ENCODE measurements at places on chromosomes 6 and 20. TPM values are rescaled to one million over a fixed set of nuclear protein-coding genes. Genes with fewer than 3 reads are reported as not detected.

Gene C20orf141
- total RNA-seq, result not detected

Gene PPP1R3G
- 0.17 TPM for total RNA-seq

Gene WFDC12
- 0.73 TPM for total RNA-seq

Gene ATP6V1G2
- 1.6 TPM for total RNA-seq

DNA sequence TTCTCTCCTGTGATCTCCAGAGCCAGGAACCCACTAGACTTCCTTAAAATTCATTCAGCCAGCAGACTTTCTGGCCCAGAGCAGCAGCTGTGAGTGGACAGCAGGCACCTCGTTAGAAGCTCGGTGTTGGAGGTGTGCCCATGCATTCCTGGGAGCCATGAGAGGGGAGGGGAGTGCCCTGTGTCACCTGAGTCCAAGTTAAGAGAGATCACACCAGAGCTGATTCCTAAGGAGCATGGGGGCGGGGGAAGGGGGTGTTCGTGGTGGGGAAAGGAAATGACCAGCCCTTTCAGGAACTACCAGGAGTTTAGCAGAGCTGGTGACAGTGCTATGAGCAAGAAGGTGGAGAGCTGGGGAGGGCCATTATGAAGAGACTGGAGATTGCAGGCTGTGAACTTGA, 46.9 kb downstream of the GFRA4 start:
- peak; percentile 77 for DNase-seq
- H3K27me3 ChIP-seq, result no peaks in the 10 kb centered on the region
- H3K27ac ChIP-seq, result no peak overlapping the region
- no peaks in the 10 kb centered on the region for H3K4me1 ChIP-seq

- peak; percentile 47 for DNase-seq
- H3K27ac ChIP-seq, result peak overlapping the region; percentile 67
- no peak overlapping the region for H3K4me3 ChIP-seq
- no peaks in the 10 kb centered on the region for H3K27me3 ChIP-seq
These were observed 21.3 kb downstream of the PRKN start for GRCh38 chr6:162706232-162706631.

DNA sequence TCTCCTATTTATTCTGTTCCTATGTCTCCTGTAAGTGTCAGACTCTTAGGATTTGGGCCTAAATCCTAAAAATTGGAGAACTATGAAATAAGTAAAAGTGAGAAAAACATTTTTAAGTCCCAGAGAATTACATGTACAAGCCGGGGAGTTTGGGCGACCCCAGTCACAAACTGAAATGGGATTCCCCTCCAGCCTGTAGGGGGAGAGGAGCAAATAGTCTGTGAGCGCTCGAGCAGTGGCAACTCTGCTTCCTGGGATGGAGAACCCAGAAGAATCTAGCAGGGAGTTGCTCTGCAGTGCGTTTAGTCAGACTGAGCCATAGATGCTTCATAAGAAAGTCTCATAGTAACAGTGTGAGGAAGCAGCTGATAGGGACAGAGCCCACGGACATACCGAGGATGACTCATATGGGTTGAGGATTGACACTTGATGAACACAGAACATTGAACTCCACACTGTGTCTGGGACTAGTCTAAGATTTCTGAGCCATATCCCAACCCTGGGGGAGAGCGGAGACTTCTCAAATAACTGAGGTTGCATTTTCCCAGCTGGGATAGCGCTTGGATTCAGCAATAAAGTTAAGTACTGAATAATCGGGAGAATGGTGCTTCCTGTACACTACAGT, 437.2 kb downstream of the BCKDHB start:
- H3K36me3 ChIP-seq, result no peaks in the 10 kb centered on the region
- no peak for DNase-seq
- H3K27ac ChIP-seq, result no peak overlapping the region
- no peak overlapping the region for H3K4me3 ChIP-seq

GRCh38 chr6:28357036-28357435, 7.3 kb downstream of the ZKSCAN3 start:
- no peaks in the 10 kb centered on the region for H3K36me3 ChIP-seq
- H3K27me3 ChIP-seq, result no peaks in the 10 kb centered on the region
- H3K4me3 ChIP-seq, result no peak overlapping the region
- no peak for DNase-seq
- H3K4me1 ChIP-seq, result peaks cover 5% of the 10 kb centered on the region
- H3K27ac ChIP-seq, result no peak overlapping the region

DNA sequence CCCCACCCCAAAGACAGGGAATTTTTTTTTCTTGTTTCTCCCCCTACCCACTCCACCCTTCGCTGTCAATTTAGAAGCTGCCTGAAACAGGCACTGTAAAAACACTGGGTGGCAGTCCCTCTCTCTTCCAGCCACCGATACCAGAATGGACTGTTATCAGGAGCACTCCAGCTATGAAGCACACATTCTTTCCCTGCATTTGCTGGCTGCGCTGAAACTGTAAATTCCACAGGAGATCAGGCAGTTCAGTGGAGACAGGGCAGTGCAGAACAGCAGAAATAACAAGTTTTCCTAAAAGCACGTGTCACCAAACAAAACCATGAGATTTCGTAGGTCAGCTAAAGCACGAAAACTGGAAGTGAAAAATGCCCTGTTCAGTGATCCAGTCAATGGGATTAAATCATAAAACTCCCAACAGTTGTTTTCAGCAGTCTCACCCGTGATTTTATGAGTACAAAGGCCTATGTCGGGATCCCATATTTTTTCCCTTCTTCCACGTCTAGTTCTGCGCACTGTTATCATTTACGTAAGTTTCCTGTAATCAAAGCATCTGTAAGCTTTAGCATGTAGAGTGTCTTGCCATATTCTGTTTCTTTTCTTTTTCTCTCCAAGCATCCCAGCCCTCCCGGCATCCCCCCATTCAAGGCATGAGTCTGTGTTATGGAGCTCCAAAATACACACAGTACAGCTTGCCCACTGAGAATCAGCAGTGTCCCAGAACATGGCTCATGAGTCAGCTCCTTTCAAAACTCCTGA, 359.9 kb upstream of the EPHA7 start:
- no peak overlapping the region for H3K27ac ChIP-seq
- DNase-seq, result no peak
- no peaks in the 10 kb centered on the region for H3K4me1 ChIP-seq
- no peaks in the 10 kb centered on the region for H3K36me3 ChIP-seq

DNA sequence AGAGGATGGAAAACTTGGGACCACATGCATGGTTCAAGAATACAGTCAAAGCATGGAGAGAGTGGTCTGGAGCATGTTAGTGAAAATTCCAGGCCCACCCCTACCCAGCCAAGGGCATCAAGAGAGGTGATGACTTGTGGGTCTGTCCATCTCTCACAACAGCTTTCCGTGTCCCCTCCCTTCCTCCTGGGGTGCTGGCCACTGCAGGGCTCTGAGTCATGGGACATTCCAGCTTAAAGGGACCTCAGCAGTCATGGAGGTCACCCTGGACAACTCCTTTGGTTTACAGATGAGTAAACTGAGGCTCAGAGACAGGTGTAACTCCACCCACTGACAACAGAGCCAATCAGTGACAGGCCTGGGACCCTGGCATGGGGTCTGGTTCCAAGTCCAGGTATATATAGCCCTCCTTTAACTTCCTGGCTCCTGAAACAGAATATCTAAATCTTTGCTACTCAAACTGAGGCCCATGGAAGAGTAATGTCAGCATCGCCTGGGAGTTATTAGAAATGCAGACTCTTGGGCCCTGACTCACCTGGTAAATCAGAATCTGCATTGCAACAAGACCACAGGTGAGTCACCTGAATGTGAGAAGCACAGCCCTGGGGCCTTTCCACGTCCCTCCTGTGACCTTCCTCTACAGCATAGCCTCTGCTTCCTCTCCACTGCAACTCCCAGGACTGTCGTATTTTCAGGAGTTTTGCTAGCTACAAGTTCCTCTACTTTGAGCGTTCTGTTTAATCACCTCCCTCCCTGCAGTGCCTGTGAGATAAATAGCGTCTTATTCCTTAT, 170.2 kb downstream of the ZDHHC14 start:
- no peak overlapping the region for H3K4me3 ChIP-seq
- H3K4me1 ChIP-seq, result peaks cover 7% of the 10 kb centered on the region
- no peaks in the 10 kb centered on the region for H3K27me3 ChIP-seq
- DNase-seq, result no peak

All from left lung (tissue), 14 donors.